ENCODE measurements at places on chromosomes 16 and 17. TPM values are rescaled to one million over a fixed set of nuclear protein-coding genes. Genes with fewer than 3 reads are reported as not detected.

The NOG gene
- total RNA-seq: 0.14 TPM

The ZACN gene
- not detected for total RNA-seq

The RHBDF1 gene
- total RNA-seq: 20.4 TPM

The ASGR2 gene
- 0.21 TPM for total RNA-seq

The SGCA gene
- 150 TPM for total RNA-seq

The TBC1D3D gene
- 0.24 TPM for total RNA-seq

The ZP2 gene
- not detected for total RNA-seq

The THUMPD1 gene
- 21.9 TPM for total RNA-seq

The FBXW10 gene
- 0.14 TPM for total RNA-seq

The PRR35 gene
- not detected for total RNA-seq

The NECAB2 gene
- total RNA-seq: 0.28 TPM

The KRT31 gene
- total RNA-seq: not detected

The TRPV2 gene
- total RNA-seq: 19.6 TPM

The ABCC11 gene
- 0.25 TPM for total RNA-seq

The RAB11FIP4 gene
- 8.7 TPM for total RNA-seq

The ALOXE3 gene
- total RNA-seq: not detected

The TPSG1 gene
- not detected for total RNA-seq

The MYH10 gene
- 75.2 TPM for total RNA-seq

The NUBP2 gene
- total RNA-seq: 34.1 TPM

Data from right cardiac atrium (tissue), 5 donors.